Posterior vena cava (tissue), 2 donors: ENCODE measurements at places on chromosomes 6 and 20. TPM values are rescaled to one million over a fixed set of nuclear protein-coding genes. Genes with fewer than 3 reads are reported as not detected.

HSPA1L gene
- total RNA-seq, result 1.7 TPM

YTHDF1 gene
- 25.7 TPM for total RNA-seq

- no peak for DNase-seq
Measured at GRCh38 chr6:39029156-39030011, 19.2 kb upstream of the GLP1R start.

DNA sequence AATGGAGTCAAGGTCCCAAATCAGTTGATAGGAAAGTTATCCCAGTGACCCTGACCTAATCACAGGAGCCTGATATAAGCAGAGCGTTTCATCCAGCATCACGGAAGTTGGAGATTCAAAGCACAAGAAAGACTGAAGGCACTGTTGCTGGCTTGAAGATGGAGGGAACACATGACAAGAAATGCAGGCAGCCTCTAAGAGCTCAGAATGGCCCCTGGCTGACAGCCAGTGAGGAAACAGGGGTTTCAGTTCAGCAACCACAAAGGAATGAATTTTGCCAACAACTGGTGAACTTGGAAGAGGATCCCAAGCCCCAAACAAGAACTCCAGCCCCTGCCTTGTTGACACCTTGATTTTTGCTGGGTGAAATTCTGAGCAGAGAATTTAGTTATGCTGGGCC is 778.5 kb downstream of the MAFB start:
- no peak for DNase-seq
